ENCODE measurements at places on chromosomes 6 and 20.

- DNase-seq, result no peak
Observed at GRCh38 chr6:169669147-169669546, 32.7 kb downstream of the WDR27 start.

DNA sequence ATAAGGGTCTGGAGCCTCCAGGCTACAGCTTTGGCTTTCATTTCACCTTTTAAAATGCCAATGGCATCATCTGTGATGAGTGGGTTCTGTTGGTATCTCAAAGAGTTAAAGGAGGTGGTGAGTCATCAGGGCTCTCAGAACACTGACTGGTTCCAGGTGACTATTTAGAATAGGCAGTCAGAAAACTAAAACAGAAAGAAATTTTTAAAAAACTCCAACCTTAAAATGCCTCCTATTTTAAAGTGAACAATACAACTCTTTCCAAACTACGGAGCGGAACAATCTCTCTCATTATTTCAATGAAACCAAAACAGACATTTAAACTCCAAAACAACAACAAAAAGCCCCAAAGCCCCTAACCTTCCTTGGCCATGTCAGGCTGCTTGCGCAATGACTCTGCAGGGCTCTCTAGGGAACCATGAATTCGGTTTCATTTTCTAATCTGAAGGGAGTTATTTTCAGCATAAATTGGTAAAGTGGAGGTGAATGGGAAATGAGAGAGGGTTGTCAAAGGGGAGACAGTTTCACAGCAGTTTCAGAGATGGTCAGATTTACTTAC, 194.9 kb downstream of the KIF6 start:
- DNase-seq, result no peak

- no peak for DNase-seq
Observed at GRCh38 chr6:36986704-36987047, 680 bp upstream of the MTCH1 start.

- no peak for DNase-seq
Observed at GRCh38 chr6:130229645-130230044, 6.9 kb upstream of the SAMD3 start.

- no peak for DNase-seq
Observed at GRCh38 chr6:28105245-28105639, 19.2 kb upstream of the ZSCAN16 start.

- no peak for DNase-seq
Observed at GRCh38 chr6:99185525-99185924, 163.9 kb downstream of the FAXC start.

DNA sequence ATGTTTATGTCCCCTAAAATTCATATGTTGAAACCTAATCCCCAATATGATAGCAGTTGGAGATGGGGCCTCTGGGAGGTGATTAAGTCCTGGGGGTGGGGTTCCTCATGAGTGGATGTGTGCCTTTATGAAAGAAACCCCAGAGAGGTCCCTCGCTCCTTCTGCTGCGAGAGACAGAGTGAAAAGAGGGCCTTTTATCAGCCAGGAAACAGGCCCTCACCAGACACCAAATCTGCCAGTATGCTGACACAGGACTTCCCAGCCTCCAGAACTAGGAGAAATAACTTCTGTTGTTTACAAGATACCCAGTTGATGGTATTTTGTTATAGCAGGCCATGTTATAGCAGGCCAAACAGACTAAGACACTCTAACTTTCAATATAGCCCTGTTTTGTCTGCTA, 100.9 kb upstream of the NFATC2 start:
- no peak for DNase-seq

DNA sequence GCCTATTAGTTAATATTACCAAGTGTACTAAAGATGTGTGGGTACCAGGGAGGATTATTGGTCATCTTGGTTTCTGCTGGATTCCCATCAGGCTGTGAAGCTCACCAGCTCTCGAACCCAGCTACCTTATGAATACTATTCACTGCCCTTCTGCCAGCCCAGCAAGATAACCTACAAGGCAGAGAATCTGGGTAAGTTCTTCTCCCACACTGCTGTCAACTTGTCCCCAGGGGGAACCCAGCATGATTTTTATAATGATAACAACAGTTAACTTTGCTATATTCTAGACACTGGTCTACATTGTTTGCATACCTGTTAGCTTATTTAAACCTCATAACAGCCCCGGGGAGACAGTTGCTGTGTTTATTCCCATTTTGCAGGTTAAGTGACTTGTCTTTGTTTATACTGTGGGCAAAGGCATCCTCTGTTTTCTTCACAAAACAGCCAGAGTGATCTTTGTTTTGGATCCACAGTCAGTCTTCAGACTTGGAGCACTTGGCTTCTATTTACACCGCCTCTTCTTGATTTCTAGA, 26.5 kb downstream of the TM9SF4 start:
- no peak for DNase-seq

DNA sequence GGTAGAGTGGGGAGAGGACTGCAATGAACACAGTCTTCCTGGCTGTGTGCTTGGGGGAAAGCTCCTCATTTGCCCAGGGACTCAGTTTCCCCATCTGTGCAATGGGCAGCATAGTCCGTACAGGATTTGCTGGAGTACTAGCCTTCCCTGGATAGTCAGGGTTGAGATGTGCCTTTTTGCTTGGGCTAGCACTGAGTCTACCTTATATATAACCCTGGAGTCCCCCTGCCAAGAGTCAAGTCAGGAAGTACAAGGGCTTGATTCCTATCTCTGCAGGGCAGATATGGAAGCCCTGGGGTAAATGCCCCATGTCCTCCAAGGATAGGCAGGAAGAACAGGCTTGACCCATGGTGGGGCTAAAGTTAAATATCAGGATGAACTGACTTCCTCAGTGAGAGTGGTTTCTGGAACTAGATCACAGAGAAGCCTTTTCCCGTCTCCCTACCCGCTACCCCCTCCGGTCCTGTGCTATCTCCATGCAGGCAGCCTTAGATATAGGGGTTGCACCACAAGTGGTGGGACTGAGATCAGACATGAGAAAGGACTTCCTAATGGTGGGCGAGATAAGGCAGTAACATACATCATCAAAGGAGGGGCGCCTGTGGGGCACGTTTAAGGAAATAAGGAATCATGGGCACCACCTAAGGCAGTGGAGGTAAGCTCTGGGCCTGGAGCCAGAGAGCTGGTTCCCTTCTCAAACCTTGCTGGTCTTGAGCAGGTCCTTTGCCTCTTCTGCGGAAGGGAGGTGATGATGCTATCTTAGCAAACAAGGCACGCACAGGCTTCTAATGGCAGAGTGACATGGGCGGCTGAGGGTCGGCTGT, 157.9 kb downstream of the MRPL14 start:
- DNase-seq, result no peak
